ENCODE measurements at places on chromosomes 16 and 17. TPM values are rescaled to one million over a fixed set of nuclear protein-coding genes. Genes with fewer than 3 reads are reported as not detected.

DNA sequence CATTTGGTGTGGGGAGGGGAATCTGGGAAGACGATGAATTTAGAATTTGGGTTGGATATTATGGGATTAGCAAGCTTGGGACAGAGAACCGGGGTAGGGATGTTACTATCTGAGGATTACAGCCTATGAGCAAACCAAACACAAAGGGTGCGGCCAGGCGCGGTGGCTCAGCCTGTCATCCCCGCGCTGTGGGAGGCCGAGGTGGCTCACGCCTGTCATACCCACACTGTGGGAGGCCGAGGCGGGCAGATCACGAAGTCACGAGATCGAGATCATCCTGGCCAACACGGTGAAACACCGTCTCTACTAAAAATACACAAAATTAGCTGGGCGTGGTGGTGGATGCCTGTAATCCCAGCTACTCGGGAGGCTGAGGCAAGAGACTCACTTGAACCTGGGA is 60.9 kb downstream of the VPS53 start:
- DNase-seq = no peak

GRCh38 chr17:37650419-37651003 is 7.3 kb upstream of the DDX52 start:
- DNase-seq = no peak

GRCh38 chr17:38628441-38628840 is 22.7 kb upstream of the SRCIN1 start:
- no peak for DNase-seq

- DNase-seq = no peak
Observed at GRCh38 chr16:54204756-54205155, 81.8 kb downstream of the IRX3 start.

DNA sequence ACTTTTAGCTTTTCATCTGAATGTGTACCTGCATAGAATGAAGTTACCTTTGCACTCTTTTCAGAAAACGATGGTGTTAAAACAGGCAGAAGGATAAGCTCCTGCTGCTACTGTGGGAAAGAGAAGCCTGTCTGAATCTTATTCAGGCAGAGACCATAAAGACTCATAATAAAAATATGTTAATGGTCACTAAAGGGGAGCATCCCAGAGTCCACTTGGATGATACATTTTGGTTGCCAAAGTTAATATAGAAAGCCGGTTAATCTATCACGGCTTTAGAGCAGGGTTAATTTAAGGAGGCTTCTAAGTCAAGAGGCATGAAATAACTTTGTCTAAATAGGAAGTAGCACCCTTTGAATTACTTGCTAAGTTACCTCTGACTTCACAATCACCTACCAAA is 2.9 kb downstream of the MARCHF10 start:
- no peak for DNase-seq

DNA sequence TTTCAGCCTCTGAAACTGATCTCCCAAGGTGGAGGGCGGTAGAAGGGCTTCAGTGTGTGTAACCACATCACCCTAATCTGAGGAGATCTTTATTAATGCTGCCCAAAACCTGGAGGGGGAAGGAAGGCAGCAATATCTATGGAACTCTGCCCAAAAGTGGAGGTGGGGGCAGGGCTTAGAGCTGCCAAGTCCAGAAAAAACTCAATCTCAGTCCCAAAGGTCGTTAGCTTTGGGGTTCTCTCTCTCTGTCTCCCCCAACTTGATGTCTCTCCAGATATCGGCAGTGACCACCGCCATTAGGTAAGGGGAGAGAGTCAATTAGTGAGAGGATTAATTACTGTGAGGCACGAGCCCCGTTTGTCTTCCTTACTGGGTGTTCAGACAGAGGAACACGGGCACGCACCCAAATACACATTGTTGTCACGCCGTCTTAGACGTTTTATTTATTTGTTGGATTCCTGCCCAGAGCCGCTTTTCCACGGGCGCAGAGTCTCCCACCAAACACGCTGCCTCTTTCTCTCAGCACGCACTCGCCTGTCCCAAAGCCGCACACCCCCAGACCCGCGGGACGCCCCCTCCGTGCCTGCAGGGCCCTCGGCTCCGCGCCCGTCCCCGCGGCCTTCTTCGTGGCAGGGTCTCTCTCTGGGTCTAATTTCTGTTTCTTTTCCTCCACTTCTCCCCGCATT is 5.4 kb upstream of the LHX1 start:
- DNase-seq = no peak

DNA sequence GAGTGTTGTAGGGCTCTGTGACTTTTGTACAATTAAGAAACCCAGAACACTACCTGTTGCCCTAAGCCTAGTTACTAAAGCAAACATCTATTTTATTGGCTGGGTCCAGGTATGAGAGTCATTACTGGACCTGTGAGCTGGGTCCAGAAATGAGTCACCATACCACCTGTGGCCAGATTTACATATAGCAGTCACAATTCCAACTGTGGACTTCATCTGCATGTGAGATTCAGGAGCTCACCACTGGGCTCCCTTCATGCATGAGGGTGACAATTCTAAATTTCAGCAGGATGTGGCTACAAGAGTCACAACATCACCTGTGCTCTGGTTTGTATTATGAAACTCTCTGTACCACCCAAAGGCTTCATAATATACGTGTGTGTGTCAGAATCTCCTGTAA is 2038.0 kb downstream of the TP53TG3F start:
- no peak for DNase-seq

DNA sequence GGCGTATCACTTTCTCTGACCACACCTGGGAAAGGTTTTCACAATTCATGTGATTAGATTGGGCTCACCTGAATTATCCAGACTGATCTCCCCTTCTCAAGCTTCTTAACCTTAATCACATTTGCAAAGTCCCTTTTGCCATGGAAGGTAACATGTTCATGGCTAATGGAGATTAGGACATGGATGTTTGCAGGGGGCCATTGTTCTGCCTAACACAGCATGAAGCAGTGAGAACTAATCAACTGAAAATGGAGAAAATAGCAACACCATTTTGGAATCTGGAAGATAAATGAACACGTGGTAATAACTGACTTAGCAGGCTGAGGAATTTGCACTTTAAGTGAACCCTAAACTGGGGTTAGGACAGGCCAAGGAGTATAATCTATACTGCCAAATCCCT is 25.0 kb upstream of the SBK1 start:
- no peak for DNase-seq

Gene OTOP2
- not detected for total RNA-seq

Gene FOXL1
- total RNA-seq = not detected

Gene OR3A2
- total RNA-seq = 6.7 TPM

Gene HP
- not detected for total RNA-seq

Gene TBX4
- total RNA-seq = not detected

Gene SOST
- total RNA-seq = not detected

Gene GUCY2D
- total RNA-seq = not detected

All from CD8-positive, alpha-beta memory T cell (primary cell).